MM.1S (cell line): ENCODE measurements at places on chromosomes 2 and 18.

DNA sequence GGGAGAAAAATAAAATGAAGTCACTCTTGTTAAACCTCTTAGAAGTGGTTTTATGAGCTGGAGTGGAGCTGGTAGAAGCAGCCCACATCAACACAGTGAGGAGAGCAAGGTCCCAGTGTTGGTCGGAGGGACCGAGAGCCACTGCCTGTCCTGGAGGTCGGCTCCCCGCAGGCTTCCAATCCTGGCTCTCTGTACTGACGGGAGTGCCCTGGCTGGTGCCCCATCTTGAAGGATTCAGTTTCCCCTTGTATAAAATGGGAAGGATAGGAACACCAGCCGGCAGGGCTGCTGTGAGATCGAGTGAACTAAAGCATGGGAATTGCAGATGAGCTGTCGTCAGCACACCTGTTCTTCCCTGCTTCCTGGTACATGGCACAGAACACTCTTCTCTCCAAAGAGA is 104.3 kb upstream of the ID2 start:
- no peak for DNase-seq

GRCh38 chr2:239529313-239530015 is 128.6 kb upstream of the HDAC4 start:
- DNase-seq, result no peak

- DNase-seq, result no peak
Observed at GRCh38 chr18:42632801-42633200, 482.7 kb downstream of the RIT2 start.

GRCh38 chr18:75293591-75293990 is 83.0 kb downstream of the TSHZ1 start:
- no peak for DNase-seq

- DNase-seq, result no peak
Observed at GRCh38 chr2:226703514-226703913, 96.1 kb downstream of the IRS1 start.

GRCh38 chr2:158655628-158656027 is 139.5 kb upstream of the DAPL1 start:
- DNase-seq, result no peak

GRCh38 chr2:97958184-97958583 is 37.6 kb downstream of the TMEM131 start:
- DNase-seq, result peak; percentile 53

DNA sequence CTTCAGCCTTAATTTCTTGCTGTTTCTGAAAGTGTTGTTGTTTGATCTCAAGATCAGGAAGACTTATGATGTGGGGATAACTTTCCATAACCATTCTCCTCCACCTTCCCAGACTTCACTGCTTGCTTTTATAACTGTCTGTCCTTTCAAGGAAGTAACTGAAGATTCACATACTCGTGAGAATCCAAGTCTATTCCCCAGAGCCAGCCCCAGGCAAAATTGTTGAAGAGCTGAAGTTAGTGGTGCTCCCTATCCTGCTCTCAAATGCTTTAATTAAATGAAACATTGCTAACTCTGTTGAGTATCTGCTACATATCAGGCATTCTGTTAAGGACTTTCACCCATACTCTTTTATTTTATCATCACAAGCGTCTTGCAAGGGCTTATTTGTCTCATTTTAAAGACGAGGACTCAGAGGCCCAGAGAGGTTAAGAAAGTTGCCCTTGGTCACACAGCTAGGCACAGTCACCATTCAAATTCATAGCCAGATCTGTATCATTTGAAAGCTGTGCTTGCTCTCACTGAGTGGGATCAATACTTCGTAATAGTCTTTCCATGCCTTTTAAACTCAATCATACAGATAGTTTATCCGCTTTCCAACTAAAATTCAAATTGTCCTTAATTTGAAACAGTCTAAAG is 189.8 kb upstream of the TCF4 start:
- DNase-seq, result no peak

DNA sequence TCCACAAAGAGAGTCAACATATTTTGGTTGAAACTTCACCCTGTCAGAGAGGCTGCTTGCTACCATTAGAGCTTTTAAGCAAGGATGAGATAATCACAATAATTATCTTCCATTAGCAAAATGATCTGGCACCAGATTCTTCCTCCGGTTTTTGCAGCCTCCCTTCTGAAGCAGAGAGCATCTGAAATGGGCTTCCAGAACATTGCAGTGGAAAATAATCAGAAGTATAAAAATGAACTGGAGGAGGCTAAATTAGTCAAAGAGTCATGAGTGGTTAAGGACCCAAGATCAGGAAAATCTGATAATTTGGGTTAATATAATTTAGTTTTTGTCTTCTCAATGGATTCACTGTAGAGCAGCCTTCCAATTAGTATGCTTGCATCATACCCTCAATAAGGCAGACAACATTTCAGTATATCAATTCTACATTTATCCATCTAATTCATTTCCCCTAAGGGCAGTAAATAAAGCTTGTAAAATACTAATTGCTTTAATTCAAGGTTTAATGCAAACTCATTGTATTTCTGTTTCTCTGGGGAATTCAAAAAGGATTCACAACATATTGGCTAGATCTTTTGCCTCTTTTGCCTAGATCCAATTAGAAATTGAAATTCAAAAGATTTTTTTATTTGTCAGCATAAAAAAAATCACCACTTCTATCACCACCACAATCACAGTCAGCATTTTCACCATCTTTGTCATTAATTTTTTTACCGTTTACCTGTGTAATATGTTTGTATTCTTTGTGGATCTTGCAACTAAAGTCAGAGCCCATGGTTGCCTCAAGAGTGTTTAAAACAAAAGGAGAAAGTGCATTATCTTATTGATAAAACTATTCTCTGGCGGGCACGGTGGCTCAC is 537.2 kb upstream of the DCC start:
- no peak for DNase-seq

DNA sequence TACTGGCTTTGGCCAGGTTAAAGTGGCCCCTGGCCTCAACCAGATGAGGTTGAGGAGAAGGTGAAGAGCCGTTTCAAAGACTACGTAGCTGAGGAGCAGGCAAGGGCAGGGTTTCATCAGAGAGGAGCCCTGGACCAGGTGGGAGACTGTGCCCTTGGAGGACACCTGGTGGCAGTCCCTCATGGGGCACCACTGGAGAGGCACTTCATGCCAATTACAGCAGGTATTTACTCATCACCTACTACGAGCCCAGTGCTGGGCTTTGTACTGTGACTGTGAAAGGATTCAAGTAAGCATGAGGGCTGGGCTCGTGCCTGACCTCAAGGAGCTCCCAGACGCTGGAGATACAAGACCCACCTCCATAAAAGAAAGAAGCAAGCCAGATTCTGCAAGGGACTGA is 37.6 kb downstream of the SMAD7 start:
- DNase-seq, result peak; percentile 71

DNA sequence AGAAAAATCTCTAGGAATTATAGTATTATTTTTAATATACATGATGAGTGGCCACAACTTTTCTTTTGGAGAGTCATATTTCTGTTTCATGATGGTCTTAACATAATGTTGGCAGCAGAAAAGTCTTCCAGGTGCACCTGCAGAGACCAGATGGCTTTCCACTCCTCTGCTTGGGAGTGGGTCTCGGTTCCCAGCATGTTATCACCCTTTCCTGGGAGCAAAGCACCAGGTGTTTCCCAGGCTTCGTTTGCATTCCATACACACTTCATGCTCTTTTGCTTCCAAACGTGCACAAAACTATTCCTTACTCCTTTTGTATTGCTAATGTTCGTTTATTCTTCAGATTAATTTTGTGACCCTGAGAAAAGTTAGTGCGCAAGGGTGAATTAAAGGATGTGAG is 305.2 kb downstream of the CDH2 start:
- DNase-seq, result no peak

DNA sequence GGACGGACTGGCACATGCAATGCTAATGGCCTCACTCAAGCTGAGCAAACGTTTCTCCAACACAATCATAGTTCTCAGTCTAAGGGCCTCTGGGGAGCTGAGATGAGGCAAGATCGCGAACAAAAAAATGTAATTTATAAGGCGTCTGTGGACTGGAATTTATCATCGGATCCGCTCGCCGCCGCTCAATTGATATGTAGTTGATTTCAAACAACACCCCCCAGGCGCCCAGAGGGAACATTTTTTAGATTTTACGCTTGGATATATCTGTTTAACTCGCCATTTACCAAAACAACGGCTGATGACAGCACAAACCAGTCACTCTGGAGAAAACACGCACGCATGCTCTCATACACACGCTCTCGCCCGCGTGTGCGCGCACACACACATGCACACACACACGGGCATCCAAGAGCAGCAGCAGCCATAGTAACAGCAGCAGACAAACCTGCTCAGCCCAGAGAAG is 335.8 kb downstream of the SMAD2 start:
- DNase-seq, result no peak

DNA sequence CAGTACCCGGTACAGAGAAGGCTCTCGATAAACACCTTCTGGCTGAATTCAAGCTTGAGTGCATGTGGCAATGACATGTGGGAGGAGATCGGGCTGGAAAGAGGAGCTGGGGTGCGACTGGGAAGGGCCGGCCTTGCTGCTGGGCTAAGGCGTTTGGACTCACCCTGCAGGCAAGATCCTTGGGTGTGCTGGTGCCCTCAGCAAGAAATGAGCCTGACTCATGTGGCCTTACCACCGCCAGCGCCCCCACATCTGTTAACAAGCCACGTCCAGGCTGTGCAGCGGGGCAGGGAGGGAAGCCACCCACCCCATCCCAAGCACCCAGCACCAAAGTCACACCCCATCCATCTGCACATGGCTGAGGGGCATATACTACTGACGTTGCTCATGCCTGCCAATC is 1.3 kb downstream of the HS1BP3 start:
- no peak for DNase-seq

DNA sequence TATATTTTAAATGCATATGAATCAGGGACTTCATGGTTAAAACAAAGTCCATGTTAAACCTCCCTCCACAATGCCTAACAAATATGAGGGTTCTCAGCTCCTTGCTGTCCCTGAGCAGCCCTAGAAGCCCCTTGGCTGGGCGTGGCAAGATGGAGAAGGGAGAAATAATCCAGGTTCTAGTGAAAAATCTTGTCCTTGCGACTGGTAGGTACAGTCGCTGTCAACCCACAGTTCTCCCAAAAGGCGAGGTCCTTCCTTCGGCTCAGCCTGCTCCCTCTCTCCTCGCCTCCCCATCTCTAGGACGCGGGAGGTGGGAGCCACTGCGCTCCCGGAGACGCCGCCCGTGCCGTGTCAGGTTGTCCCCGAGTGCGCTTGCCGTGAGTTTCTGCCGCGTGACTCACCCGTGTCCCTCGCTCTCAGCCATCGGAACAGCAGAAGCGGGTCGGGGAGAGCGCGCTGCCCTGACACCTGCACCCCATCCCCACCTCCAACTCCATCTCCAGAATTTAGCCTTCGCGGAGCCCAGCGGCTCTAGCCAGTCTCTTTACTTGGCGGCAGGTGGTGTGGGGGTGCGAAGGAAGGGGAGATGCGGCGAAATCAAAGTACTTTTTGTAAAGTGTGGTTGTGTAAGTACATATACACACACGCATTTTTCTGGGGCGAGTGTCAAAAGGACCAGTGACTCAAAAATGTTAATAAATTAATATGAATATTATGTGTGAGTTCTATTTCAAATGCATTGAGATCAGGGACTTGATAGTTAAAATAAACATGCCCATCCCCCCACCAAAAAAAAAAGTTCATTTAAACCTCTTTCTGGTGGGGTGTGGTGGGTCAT is 65.1 kb upstream of the TMEM17 start:
- no peak for DNase-seq

GRCh38 chr2:166895243-166895642 is 7.0 kb downstream of the XIRP2 start:
- DNase-seq, result no peak

DNA sequence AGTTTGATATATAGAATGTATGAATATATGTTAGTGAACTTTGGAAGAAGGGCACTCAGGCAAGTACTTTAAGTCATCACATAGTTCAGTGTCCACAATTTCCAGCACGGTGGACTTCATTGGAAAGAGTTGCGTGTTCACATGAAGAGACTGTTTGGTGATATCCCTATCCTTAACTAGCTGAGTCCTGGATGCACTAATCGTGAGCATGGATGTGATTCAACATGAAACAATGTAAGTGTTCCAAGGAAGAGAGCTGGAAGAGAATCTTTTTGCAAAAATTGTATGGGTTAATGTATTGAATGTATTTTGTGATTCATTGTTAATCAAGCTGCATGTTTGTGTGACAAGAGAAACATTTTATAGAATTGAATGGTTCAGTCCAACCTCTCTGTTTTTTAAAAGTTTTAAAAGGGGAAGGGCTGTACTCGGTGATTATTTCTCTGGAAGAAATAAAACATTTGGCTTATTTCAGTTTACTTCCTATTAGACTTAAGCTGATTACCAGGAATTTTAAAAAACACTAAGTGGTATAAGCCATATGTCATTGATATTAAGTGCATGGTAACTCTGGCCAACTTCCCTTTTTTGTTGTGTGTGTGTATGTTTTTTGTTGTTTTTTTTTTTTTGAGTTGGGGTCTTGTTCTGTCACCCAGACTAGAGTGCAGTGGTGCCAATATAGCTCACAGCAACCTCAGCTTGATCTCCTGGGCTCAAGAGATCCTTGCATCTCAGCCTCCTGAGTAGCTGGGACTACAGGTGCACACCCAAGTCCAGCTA is 8.6 kb downstream of the XRCC5 start:
- DNase-seq, result no peak

GRCh38 chr2:7014174-7014640 is 97.0 kb downstream of the RNF144A start:
- no peak for DNase-seq

- DNase-seq, result no peak
Observed at GRCh38 chr18:30271716-30272115, 770.8 kb downstream of the DSC3 start.
